ENCODE measurements at places on chromosomes 1 and 21.

- DNase-seq = peak; percentile 37
These were observed 52.1 kb upstream of the DIPK1A start for GRCh38 chr1:93013145-93014065.

- no peak for DNase-seq
These were observed 4.1 kb downstream of the ATP2B4 start for GRCh38 chr1:203630697-203631096.

GRCh38 chr21:21385404-21385803 is 387.2 kb downstream of the NCAM2 start:
- DNase-seq = no peak

GRCh38 chr21:44273046-44273445 is 11.3 kb upstream of the DNMT3L start:
- DNase-seq = no peak

DNA sequence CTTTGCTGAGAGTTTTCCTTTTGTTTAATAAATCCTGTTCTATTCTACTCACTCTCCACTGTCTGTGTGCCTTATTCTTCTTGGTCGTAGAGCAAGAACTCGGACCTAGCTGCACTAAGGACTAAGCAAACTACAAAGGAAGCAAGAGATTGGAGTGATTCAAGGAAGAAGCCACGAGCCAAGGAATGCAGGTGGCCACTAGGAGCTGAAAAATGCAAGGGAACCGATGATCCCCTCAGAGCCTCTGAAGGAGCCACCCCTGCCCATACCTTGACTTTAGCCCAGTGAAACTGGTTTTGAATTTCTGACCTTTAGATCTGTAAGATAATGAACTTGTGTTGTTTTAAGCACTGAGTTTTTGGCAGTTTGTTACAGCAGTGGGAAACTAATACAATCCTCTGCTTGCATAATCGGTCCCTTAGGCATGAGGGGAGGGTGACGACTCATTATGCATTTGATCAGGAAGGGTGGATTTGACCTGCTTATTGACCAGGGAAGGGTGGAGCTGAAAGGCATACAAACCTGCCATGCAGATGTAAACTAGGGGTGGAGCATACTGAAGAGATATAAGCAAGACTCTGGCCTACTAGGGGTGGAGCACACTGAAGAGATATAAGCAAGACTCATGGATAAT is 6.2 kb upstream of the CA6 start:
- no peak for DNase-seq

DNA sequence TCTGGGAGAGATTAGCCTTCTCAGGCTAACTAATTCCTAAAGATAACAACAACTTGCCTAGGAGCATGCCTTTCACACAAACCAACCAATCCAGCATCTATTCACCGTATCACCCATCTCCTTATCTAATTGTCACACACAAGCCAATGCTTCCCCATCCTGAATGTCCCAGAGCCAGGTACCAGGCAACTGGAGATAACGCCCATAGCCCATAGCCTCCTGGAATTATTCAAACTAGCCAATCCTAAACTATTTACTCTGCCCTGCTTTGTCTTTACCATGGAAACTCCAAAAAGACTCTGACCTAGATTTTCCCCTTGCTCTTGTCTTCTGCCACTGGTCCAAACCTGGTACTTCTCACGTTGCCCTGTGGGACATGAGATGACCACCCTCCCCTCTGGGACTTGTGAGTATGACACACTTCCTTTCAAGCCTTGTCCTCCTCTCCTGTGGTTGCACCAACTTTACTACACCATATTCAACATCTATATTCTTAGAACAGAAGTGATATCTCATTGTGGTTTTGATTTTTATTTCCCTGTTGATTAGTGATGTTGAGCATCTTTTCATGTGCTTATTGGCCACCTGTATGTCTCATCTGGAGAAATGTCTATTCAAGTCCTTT is 8.8 kb upstream of the ATG4C start:
- no peak for DNase-seq

GRCh38 chr1:43313771-43314170 is 13.0 kb downstream of the TIE1 start:
- no peak for DNase-seq

DNA sequence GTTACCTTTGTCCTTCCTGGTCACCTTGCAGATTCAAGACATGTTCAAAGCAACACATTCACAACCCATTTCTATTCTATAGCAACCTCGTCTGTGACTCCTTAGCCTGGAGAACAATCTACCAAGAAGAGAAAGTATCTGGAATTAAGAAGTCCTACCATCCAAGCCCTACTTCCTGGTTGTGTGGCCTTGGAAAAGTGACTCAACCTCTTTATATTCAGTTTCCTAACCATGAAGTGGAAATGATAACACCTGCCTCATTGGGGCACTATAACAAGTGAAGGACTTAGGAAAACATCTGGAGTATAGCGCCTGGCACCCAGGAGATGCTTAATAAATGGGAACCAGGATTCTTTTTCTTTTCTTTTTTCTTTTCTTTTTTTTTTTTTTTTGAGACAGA is 36.5 kb upstream of the SRRM1 start:
- no peak for DNase-seq

GRCh38 chr1:16628361-16629111 is 15.2 kb upstream of the NBPF1 start:
- no peak for DNase-seq

- no peak for DNase-seq
These were observed 118.9 kb downstream of the PGBD5 start for GRCh38 chr1:230307213-230307612.

DNA sequence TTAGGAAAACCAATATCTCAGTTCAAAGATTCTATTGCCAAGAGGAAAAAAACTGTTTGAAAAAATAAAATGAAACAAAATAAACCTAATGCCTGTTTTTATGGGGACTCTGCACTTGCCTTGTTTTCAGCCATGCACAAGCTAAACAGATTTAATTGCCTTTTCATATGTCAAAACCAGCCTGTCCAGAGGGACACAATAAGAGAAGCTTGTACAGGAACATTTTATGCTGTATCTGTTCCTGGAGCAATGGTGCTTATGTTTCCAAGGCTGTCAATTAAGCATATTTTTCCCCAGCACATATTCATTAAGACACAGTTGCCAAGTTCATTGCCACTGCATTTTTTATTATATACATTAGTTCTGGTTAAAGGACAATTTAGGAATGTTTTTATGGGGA is 470.9 kb downstream of the LRRIQ3 start:
- DNase-seq = no peak

DNA sequence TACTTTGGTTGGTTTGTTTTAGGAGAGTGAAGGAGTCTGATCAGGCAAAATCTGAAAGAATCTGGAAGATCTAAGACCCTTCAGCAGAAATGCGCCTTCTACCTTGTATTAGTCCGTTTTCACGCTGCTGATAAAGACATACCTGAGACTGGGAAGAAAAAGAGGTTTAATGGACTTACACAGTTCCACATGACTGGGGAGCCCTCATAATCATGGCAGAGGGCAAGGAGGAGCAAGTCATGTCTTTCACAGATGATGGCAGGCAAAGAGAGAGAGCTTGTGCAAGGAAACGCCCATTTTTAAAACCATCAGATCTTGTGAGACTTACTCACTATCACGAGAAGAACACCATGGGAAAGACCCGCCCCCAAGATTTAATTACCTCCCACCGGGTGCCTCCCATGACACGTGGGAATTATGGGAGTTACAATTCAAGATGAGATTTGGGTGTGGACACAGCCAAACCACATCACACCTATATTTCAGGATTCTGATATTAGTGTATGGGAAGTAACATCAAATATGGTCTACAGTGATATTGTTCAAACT is 99.3 kb downstream of the GLUL start:
- no peak for DNase-seq

DNA sequence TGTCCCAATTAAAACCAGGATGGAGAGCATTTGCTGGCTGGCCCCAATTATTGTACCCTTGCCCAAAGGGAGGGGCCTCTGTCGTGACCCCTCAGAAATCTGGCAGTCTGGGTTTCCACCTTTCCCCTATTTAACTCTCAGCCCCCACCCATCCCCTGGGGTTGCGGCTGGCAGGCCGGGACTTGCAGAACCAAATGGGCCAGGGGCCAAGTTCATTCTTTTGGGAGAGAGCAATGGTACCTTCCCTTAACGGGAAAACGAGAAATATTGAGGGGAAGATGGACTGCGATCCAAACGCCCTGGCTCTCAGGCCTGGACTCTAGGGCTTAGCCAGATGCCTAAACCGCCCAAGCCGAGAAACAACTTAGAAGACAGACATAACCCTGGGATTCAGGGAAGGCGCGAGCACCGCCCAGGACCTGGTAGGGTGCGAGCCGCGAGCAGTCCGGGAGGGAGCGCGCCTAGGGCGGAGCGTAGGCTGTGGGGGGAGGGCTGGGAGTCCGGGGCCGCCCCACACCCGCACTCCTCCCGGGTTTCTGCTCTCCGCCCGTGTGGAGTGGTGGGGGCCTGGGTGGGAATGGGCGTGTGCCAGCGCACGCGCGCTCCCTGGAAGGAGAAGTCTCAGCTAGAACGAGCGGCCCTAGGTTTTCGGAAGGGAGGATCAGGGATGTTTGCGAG is at the start of gene SLC27A3:
SLC27A3 (plus strand) TSS at position 628 of the 678 bp plus-strand sequence. CDS start 91 bp downstream, outside the sequence.
- peak; percentile 92 for DNase-seq

GRCh38 chr1:40315239-40315794 is 1.8 kb downstream of the COL9A2 start:
- DNase-seq = peak; percentile 62

DNA sequence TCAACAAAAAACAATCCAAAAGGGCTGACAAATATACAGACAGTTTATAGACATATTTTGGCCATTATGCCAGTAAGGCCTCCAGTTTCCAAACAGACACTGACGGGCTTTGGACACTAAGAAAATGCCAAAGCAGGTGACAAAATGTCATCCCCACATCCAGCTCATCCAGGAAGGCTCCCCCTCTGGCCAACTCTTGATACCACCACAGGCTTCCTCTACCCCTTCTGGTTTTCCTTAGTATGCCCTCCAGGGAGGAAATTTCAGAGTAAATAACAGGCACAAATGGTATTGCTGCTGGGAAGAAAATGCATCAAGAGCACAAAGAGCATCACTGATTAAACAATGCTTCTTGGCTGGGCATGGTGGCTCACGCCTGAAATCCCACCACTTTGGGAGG is 225.3 kb downstream of the VAV3 start:
- no peak for DNase-seq

GRCh38 chr1:57017717-57018116 is 51.9 kb upstream of the C8B start:
- DNase-seq = no peak

GRCh38 chr1:155068599-155068998 is 5.1 kb downstream of the EFNA4 start:
- DNase-seq = no peak

GRCh38 chr1:67214420-67215174 is 48.3 kb downstream of the IL23R start:
- no peak for DNase-seq

- no peak for DNase-seq
These were observed 1.8 kb downstream of the ATP2B4 start for GRCh38 chr1:203628201-203629015.

All from NCI-H1694 treated with DMSO at 0.1 percent for 48 hours (cell line).